Iris pigment epithelial cell (primary cell): ENCODE measurements at places on chromosomes 3 and 15.

- peak; percentile 88 for DNase-seq
Observed at GRCh38 chr15:71052356-71052755, 62.9 kb upstream of the THSD4 start.

DNA sequence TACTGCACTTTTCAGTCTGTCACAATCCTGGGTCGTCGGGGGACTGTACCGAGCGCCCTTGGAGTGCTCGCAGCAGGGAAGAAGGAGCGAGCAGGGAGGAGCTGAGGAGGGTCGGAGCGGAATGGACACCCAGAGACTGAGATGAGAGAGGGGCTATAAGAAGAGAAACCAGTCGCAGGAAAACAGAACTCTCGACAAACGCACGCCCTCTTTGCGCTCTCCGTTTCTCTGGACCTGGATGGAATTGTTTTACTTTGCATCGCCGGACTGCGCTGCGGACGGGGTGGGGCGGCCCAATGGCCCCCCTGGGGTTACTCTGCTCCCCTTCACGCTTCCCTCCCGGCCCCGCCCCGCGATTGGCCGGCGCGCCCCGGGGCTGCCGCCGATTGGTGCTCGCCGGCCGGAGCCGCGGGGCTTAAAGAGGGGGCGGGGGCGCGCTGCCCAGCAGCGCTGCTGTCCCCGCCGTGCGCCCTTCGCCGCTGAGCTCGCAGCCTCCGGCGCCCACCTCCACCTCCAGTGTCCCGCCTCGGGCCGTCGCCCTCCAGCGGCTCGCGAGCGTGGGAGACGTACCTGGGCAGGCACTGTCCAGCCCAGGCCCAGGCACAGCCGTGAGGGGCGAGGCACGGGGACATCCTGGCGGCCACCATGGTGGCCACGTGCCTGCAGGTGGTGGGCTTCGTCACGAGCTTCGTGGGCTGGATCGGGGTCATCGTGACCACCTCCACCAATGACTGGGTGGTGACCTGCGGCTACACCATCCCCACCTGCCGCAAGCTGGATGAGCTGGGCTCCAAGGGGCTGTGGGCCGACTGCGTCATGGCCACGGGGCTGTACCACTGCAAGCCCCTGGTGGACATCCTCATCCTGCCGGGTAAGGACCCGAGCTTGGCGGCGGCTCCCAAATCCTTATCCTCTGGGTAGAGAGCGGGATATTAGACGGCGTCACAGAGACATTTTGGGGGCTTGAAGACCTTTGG lies at the start of gene CLDN11:
Gene CLDN11 (plus strand): TSS at position 447 of the 977 bp plus-strand sequence. CDS start 199 bp downstream, at position 646.
- peak; percentile 73 for DNase-seq

- no peak for DNase-seq
Observed at GRCh38 chr3:43001556-43002121, 22.5 kb downstream of the GASK1A start.

DNA sequence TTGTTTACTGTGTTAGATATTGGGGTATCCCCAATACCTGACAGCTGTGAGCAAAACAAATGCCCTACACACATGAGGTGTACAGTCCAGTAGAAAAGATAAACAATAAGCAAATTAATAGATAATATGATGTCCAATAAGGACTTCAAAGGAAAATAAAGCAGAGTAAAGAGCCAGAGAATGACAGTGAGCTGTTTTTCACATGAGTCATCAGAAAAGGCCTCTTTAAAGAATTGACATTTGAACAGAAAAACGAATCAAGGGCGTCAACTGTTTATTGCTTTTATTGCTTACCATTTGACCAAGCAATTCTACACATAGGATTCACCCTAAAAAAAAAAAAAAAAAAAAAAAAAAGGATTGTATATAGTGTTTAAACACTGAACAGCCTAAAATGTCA lies 96.6 kb upstream of the FLNB start:
- peak; percentile 70 for DNase-seq

DNA sequence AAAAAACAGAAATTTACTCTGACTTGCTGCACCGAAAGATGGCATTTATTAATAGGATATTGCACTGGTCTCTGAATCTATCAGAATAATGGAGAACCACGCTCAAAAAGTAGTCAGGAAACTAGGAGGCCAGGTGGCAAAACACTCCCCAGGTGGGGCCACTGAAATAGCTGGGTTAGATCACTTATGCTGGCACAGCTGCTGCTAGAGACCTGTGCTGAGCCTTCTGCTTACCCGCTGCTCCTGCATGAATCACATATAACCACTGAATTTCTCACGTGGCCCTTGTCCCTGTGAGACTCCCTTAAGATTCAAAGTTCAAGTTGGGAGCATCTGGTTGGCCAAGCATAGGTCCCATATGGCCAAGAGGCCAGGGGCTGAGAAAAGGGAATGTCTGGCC lies 66.0 kb upstream of the OXTR start:
- DNase-seq, result no peak

GRCh38 chr3:160370987-160371857 lies 27.8 kb downstream of the IFT80 start:
- no peak for DNase-seq

GRCh38 chr3:20324664-20325478 lies 138.9 kb upstream of the SGO1 start:
- DNase-seq, result no peak

- no peak for DNase-seq
Observed at GRCh38 chr3:12702501-12702900, 38.6 kb upstream of the RAF1 start.

GRCh38 chr3:117442566-117442965 lies 733.0 kb downstream of the TUSC7 start:
- DNase-seq, result no peak

DNA sequence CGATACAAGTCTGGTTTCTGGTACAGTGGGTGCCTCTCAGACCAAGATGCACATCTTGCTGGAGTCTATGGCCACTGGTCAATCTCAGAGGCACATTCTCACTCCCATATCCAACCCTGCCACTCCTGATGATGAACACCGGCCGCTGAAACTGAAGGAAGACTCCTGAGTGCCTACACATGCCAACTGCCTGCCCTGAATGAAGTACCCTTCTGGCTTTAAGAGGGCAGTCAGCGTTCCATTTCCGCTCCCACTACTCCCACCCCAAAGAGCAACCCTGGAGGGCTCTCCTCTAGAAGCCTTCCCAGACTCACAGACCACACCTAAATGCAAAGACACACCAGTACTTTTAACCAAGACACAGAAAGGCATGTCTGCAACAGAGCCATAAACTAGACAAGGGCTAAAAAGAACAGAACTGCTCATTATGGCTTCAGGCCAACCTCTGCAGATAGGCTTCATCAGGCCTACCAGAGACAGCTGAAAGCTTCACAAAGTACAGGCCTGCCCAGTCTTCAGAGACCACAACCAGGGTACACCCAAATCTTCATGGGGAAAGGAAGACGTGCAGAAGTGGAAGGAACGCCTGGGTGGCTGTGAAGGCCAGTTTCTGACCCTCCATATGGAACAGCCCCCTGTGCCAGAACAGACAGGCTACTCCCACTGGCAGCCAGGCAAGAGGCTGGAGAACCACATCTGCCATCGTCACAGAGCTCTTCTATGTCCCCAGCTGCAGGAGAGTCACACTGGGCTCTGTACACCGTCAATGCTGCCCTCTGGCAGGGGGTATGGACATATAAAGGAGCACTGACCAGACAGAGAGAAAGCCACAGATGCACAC lies 14.3 kb downstream of the ANP32A start:
- no peak for DNase-seq

DNA sequence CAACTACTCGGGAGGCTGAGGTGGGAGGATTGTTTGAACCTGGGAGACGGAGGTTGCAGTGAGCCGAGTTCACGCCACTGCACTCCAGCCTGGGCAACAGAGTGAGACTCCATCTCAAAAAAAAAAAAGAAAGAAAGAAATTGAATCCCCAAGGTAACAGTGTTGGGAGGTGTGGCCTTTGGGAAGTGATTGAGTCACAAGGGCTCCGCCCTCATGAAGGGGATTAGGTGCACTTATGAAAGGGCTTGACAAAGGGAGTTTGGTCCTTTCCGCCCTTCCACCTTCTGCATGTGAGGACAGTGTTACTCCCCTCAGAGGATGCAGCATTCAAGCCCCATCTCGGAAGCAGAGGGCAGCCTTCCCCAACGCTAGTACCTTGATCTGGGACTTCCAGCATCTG lies 21.3 kb downstream of the POC1A start:
- no peak for DNase-seq
